ENCODE measurements at places on chromosomes 5 and 9.

GRCh38 chr9:85715587-85715986 lies 26.2 kb downstream of the AGTPBP1 start:
- DNase-seq = peak; percentile 34

- DNase-seq = peak; percentile 75
Measured at GRCh38 chr9:2120926-2121689, 106.0 kb downstream of the SMARCA2 start.

- peak; percentile 99 for DNase-seq
Measured at GRCh38 chr9:115590011-115590410, 472.1 kb upstream of the TNC start.

DNA sequence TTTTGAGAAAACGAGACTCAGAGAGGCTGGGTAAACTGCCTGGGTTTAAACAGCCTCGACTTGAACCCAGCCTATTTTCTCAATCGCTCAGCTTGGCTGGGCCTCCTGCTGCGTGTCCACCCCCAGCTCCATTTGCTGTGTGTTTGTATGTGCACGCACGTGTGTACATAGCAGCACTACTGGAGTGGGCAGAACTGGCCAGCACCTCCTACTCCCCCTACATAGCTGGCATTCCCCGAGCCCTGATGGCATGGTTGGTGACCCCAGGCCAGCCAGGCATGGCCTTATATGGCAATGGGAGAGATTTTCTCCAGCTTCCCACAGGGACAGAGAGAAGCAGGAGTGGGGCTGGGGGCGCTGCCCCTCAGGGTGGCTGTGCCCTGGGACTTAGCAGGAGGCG lies 4.1 kb downstream of the AIF1L start:
- DNase-seq = no peak

GRCh38 chr5:82881571-82882174 lies 195.5 kb downstream of the TMEM167A start:
- DNase-seq = no peak

All from fibroblast of the aortic adventitia (primary cell).